ENCODE measurements at places on chromosomes 5 and 9.

DNA sequence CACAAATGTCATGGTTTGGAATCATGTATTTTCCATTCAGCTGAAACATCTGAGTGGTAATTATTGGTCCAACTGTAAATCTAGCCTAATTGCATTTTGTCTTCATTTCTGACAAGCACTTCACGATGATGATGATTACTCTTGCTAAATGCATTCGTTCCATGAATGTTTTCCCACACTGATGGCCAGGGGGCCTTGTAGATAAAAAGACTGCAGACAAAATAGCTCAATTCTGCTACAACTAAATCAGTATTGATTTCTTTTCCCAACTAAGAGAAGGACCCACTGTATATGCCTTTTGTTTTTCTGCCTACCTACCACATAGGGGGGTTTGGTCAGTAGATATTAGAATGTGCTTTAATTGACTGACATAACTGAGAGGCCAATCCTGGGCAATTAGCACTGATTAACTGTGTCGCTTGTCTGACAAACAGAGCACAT lies 1351.3 kb upstream of the NUDT12 start:
- no peaks in the 10 kb centered on the region for H3K27me3 ChIP-seq
- DNase-seq = no peak
- no peak overlapping the region for H3K27ac ChIP-seq
- no peak overlapping the region for H3K4me3 ChIP-seq
- H3K4me1 ChIP-seq = no peaks in the 10 kb centered on the region
- no peaks in the 10 kb centered on the region for H3K36me3 ChIP-seq

DNA sequence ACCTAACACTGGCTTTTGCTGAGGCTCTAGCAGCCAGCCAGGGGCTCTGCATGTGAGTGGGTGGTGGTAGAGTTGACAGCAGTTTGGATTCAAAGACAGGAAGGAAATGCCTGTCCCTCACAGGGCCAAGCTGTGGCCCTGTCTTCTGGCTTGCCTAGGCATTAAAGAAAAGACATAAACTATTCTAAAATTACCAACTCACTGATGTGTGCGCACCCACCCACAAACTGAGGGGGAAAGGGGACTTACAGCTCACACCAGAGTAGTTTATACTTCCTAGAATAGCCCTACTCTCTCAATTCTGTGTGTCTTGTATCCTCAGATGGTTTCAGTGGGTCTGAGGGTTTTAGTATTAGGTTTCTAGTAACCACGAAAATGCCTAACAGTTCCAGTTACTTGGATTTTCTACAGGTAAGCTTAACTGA lies 18.3 kb upstream of the IL13 start:
- H3K36me3 ChIP-seq = peaks cover 21% of the 10 kb centered on the region
- no peak overlapping the region for H3K4me3 ChIP-seq
- no peak overlapping the region for H3K27ac ChIP-seq
- no peaks in the 10 kb centered on the region for H3K4me1 ChIP-seq
- DNase-seq = no peak

DNA sequence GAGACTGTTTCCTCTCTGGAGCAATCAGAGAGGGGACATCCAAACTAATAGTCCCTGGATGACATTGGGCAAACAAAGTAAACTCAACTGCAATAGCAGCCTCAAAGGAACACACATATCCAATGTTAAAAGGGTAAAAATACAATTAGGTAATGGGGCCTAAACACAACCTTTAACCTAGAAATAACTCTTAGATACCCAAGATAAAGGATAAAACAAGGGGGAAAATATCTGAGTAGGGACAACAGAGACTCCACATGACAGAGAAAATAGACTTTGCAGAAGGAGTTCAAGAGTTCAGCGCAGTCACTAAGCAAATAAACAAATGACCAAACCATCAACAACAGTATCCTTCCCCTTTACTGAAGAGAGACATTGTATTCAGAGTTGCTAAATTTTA lies 149.3 kb downstream of the FBXO4 start:
- no peak overlapping the region for H3K27ac ChIP-seq
- H3K27me3 ChIP-seq = no peaks in the 10 kb centered on the region
- DNase-seq = no peak
- no peaks in the 10 kb centered on the region for H3K36me3 ChIP-seq

DNA sequence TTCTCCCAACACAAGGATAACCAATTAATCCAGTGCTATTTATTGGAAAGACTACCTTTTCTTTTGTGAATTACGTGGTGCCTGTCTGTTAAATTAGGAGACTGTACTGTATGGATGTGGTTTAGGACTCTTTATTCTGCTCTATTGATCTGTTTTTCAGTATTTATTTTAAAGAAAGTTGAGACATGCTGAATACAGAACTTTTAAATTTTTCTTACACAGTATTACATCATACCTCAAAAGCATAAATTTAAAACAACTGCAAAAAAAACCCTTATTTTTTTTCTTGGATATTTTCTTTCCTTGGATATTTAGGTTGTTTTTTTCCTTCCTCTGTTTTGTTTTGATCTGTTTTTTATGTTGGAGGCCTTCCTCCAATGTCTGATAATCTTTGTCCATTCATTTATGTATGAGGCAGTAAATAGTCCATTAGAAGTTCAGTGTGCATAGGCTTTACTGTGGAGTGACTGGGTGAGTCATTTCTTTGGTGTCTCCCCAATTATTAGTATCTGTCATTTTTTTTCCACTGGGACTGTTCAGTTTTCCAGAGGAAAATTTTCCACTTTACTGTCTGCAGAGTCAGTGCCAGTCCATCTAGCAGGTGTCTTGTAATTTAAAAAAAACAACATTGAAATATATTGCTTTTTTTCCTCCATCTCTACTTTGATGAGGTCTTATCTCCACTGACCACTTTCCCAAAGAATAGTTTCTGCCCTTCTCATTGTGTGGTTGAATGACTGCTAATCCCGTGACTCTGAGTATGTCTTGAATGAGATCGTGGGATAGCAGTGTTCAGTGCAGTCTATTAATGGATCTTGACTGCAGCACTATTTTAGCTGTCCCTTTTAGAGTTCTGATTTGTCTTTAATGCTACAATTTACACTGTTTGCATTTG lies 15.2 kb downstream of the CYSTM1 start:
- no peaks in the 10 kb centered on the region for H3K36me3 ChIP-seq
- H3K4me1 ChIP-seq = no peaks in the 10 kb centered on the region
- no peaks in the 10 kb centered on the region for H3K27me3 ChIP-seq
- DNase-seq = no peak
- no peak overlapping the region for H3K4me3 ChIP-seq

DNA sequence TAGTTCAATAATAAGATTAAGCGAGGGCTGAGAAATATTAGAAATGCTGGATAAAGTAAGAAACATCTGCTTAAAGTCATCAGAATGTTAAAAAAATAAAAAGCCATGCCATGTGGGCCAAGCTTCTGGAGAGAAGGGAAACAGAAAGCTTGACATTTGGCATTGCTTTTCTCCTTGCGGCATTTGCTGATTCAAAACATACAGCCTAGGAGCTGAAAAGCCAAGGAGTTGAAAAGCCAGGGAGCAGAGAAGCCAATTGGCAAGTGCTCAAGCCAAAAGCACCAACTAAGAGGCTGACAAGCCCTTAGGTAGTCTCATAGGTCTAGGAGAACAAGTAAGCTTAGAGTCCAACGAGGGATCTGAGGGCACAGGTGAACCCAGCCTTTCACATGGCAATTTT lies 754.3 kb downstream of the TLE4 start:
- no peak for DNase-seq
- no peaks in the 10 kb centered on the region for H3K36me3 ChIP-seq
- H3K4me3 ChIP-seq = no peak overlapping the region
- H3K4me1 ChIP-seq = no peaks in the 10 kb centered on the region

DNA sequence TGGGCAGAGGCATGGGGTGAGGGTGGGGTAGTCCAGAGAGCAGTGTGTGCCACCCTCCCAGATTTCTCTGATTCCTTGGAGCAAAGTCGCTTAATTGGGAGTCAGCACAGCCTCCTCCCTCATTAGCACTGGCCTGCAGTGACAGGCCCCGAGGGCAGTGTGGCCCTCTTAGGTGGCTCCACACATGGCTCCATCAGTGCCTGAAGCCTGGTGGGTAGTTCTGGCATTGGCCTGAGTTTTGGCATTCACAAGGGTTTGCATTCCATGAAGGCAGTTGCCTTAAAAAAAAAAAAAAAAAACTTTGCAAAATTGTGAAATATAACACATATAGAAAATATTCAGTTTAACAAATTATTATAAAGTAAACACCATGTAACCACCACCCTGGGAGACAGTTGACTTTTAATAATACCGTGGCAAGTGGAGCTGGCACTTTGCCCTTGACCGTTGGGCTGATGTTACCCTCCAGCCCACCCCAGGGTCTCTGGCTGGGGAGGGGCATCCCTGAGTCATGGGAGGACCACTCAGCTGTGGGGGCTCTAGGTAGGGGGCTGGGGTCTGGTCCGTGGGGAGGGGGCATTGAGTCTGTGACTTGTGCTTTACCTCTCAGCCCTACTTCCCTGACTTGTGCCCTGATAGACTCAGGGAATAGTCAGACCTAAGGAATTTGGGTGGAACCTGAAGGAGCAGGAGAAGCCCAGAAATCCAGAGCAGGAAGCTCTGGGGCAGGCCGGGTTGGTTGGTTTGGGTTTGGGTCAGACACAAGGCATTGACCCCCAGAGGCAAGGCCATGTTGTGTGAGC lies 51.3 kb upstream of the PITX1 start:
- H3K4me1 ChIP-seq = no peaks in the 10 kb centered on the region
- H3K27ac ChIP-seq = no peak overlapping the region
- no peak overlapping the region for H3K4me3 ChIP-seq
- no peaks in the 10 kb centered on the region for H3K36me3 ChIP-seq

DNA sequence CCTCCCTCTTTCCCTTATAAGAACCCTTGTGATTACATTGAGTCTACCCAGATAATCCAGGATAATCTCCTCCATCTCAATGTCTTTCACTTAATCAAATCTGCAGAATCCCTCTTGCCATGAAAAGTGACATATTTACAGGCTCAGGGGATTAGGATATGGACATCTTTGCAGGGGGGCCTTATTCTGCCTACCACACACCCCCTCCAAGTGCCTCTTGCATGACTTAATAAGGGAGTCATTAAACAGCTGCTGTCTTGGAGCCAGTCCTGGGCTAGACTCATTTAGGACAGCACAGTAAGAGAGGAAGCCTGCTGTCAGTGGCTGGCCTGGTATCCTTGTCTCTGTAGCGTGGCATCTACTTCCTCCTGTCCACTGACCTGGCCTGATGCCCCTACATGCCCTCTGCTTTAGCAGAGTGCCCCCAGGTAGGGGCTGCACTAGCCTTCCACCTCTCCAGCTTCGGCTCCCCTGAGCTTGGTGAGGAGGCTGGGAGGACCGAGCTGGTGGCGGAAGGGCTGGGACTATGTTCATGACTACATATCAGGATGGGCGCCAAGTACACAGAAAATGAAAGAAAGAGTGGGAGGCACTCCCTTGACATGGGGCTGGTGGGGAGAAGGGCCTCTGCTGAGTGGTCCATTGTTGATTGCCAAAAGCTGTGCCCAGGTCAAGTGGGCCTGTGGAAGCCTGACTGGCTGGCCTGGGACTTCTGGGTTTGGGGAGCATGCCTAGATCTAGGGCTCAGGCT lies 17.2 kb downstream of the ENHO start:
- no peak overlapping the region for H3K4me3 ChIP-seq
- H3K27ac ChIP-seq = no peak overlapping the region
- no peaks in the 10 kb centered on the region for H3K27me3 ChIP-seq
- H3K4me1 ChIP-seq = peaks cover 54% of the 10 kb centered on the region
- DNase-seq = no peak

DNA sequence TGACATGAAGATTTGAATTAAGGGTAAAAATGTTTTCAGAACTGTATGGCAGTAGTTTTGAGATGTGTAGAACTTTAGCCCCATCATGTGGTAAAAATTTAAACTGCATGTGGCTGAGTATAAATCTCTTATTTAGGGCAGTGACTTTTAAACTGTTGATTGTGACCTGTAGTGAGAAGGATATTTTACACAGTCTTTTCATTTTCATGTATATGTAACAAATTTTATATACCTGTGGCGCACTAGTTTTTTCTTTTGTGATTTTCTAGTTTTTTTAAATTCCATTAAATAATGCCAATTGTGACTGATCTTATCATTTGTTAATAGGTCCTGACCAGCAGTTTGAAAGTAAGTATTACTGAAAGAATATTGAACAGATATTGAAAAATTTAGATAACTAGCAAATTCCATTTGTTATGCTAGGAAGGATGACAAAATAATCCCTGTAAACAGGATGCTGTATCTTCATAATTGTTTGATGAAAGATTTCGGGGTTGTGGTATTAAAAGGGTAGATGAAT lies 47.2 kb downstream of the GPBP1 start:
- peak; percentile 47 for DNase-seq
- H3K27me3 ChIP-seq = no peaks in the 10 kb centered on the region
- H3K36me3 ChIP-seq = peaks cover 3% of the 10 kb centered on the region
- no peaks in the 10 kb centered on the region for H3K4me1 ChIP-seq
- H3K27ac ChIP-seq = no peak overlapping the region
- H3K4me3 ChIP-seq = no peak overlapping the region

DNA sequence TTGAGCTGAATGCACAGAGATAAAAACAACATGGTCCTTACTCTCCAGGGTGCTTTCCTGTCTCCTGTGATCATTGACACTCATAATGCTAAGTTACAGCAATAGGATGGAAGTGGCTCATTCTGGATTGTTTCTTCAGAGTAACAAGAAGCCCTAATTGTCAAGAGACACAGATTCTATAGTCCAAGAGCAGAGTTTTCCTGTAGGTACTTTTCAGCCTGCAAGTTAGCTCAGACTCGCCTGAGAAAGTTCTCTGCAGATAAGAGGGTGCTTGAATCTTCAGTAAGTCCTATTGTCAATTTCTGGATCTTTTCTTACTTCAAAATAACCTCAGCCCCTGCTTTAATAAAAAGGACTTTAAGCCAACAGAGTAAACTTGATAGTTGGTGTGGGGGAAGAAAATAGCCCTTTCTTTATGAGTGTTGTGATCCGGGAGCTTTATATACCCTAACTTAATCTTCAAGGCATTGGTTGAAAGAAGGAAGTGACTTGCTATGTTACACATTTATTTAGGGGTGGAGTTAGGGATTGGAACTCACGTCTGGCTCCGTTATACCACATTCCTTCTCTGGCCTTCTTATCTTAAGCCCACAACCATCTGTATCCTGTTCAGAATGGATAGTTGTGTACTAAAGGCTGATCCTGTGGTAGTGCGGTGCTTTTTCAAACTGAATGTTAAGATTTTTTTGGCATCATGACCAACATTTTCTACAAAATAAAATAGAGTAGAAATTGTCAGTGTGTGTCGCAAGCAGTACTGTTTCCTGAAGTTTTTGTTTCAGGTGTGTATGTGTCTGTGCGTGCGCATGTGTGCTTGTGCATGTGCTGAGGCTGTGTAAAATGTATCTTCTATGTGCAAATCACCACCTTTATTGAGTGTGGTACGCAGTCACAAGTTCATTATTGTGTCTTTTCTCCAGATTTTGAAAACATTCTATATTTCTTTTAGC lies 173.9 kb downstream of the WDR70 start:
- no peaks in the 10 kb centered on the region for H3K36me3 ChIP-seq
- H3K4me3 ChIP-seq = no peak overlapping the region
- no peaks in the 10 kb centered on the region for H3K4me1 ChIP-seq
- DNase-seq = no peak
- H3K27ac ChIP-seq = no peak overlapping the region
- no peaks in the 10 kb centered on the region for H3K27me3 ChIP-seq

GRCh38 chr9:124285903-124286291 lies 28.1 kb downstream of the NEK6 start:
- no peak for DNase-seq
- H3K27ac ChIP-seq = peak overlapping the region; percentile 94
- peaks cover 20% of the 10 kb centered on the region for H3K36me3 ChIP-seq
- no peak overlapping the region for H3K4me3 ChIP-seq
- H3K4me1 ChIP-seq = peaks cover 90% of the 10 kb centered on the region
- H3K27me3 ChIP-seq = no peaks in the 10 kb centered on the region

- DNase-seq = peak; percentile 68
- no peaks in the 10 kb centered on the region for H3K27me3 ChIP-seq
Measured at GRCh38 chr9:18473652-18474279, at the start of gene ADAMTSL1. Gene ADAMTSL1, plus strand, starts transcription at chr9:18474153. Its CDS starts 80 bp downstream, at chr9:18474233.

- H3K4me1 ChIP-seq = no peaks in the 10 kb centered on the region
- H3K27ac ChIP-seq = no peak overlapping the region
- no peak overlapping the region for H3K4me3 ChIP-seq
- no peaks in the 10 kb centered on the region for H3K36me3 ChIP-seq
- no peak for DNase-seq
Measured at GRCh38 chr9:19151425-19152159, 24.3 kb upstream of the PLIN2 start.

All from spinal cord (tissue), 10 donors.